ENCODE measurements at places on chromosomes 12 and 14.
A peak's percentile ranks its signal among the peaks of the same experiment; 100 is the strongest.

- no peak for DNase-seq
These were observed 6.8 kb upstream of the SIVA1 start for GRCh38 chr14:104746071-104746545.

- DNase-seq = no peak
These were observed 248.6 kb downstream of the ZFP36L1 start for GRCh38 chr14:68544081-68544892.

DNA sequence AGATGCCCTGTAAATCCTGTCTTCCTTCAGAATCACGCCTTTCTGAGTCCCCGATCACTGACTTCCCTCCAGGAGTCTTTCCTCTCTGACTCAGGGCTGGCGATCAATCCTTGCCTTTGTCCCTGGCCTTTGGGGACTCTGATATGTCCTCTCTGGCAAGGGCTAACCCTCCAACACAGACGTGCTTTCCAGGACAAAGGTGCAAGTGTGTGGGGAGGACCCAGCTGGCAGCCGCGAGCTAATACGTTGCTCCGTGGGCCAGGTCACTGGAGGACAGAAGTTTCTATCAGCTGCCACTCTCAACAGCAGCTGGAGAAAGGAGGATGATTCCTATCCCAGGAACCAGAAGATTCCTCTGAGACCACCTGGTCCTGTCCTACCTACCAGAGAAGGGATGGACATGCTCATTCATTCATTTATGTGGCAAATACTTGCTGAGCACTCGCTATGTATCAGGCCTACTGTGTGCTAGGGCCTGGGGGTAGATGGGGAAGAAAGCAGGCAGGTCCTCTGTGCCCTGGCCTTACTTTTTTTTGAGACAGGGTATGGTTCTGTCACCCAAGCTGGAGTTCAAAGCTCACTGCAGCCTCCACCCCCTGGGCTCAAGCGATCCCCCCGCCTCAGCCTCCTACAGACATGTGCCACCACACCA, 8.5 kb upstream of the SCARB1 start:
- no peak for DNase-seq

GRCh38 chr12:66775871-66776270, 97.0 kb upstream of the GRIP1 start:
- no peak for DNase-seq

- DNase-seq = peak; percentile 72
These were observed 76.2 kb downstream of the PDZRN4 start for GRCh38 chr12:41264281-41264680.

- no peak for DNase-seq
These were observed 7.3 kb upstream of the CS start for GRCh38 chr12:56307221-56307965.

DNA sequence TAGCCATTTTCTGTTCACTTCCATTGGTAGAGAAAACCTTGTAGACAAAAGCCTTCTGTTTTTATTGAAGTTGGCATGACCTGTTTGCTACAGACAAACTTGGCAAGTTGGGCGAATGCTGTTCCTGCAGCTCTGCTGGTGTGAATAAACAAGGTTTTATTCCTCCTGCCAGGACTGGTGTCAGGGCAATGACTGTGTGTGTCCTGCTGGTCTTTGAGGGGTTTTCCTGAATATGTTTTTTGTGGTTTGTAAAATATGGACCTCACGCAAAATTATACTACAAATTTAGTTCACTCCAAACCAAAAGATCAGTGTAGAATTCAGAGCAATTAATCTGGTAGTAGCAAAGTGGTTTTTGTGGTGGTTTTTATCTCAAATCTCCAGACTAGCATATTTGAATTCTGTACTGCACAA, 140.8 kb downstream of the ERC1 start:
- no peak for DNase-seq

- DNase-seq = peak; percentile 94
These were observed 44.1 kb downstream of the SMIM41 start for GRCh38 chr12:52123487-52124186.

- DNase-seq = no peak
These were observed 136.5 kb downstream of the HMGA2 start for GRCh38 chr12:65960820-65961189.

- no peak for DNase-seq
These were observed 83.2 kb downstream of the ALG10 start for GRCh38 chr12:34105392-34105933.

GRCh38 chr14:93984070-93984469, 7.7 kb upstream of the ASB2 start:
- no peak for DNase-seq

GRCh38 chr12:52498946-52499345, 5.9 kb upstream of the KRT6A start:
- no peak for DNase-seq

DNA sequence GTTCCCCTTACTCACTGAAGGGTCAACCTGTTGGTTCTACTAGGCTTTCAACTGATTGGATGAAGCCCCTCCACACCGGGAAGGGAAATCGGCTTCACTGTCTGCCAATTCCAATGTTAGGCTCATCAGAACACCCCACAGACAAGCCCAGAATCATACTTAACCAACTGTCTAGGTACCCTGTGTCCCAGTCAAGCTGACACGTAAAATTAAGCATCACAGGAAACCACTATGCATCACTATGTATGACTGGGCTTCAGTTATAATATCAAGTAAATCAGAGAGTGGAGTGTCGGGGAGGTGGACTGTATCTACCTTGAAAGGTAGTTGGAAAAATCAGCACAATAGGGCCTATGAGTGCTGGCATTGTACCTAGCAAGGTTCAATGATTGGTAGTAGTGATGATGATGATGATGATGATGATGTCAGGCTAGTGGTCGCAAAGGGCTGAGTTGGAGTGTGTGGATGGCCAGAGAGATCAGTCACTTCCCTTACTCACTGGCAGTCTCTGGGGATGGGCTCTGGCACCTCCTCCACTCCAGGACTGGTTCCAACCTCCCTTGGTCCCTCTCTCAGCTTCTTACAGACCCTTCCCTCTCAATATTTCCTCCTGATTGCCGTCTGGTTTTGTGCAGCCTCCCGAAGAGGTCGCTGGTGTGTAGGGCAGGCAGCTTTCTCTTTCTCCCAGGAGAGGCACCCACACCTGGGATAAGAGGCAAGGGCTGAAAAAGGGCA, 3.3 kb upstream of the ATG101 start:
- no peak for DNase-seq

DNA sequence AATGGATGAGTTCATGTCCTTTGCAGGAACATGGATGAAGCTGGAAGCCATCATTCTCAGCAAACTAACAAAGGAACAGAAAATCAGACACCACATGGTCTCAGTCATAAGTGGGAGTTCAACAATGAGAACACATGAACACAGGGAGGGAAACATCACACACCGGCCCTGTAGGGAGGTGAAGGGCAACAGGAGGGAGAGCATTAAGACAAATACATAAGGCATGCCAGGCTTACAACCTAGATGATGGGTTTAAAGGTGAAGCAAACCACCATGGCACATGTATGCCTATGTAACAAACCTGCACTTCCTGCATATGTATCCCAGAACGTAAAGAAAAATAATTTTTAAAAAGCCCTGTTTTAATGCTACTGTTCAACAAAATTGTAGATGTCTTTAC, 914.2 kb upstream of the ATXN7L3B start:
- no peak for DNase-seq

DNA sequence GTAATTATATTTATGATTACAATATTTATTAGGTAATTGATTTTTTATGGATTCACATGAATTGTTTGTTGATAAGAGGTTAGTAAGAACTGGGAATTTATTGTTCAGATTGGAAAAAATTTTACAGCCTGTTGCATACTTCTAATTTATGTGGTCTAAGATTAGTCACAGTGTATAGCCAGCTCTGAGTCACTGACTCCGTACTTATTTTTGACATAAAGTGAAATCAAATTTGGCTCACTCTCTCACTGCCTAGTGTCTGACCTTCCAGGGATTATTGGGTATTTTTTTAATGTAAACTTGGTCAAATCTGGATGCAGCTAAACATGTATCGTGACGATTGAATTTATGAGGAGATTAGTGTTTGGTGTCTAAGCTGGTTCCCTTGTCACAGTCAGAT, 109.3 kb downstream of the PTPRQ start:
- no peak for DNase-seq

GRCh38 chr12:117087808-117088207, 11.4 kb downstream of the TESC start:
- no peak for DNase-seq

GRCh38 chr12:122035292-122035691, 13.6 kb downstream of the BCL7A start:
- no peak for DNase-seq

- no peak for DNase-seq
These were observed 122.6 kb upstream of the PLXNC1 start for GRCh38 chr12:94025756-94026155.

- DNase-seq = peak; percentile 82
These were observed 19.4 kb upstream of the PLEKHH1 start for GRCh38 chr14:67513631-67514108.

DNA sequence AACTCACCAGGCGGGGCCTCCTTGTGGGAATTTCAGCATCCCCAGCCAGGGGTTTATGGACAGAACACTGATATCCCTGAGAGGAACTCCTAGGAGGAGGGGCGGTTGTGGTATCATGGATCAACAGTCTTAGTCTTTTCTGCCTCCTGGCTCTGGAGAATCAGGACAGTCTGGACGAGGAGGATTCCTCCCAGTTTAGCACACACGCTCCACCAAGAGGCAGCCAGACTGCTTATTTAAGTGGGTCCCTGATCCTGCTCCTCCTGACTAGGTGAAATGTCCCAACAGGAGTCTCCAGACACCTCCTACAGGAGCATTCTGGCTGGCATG, 10.4 kb upstream of the ZNF705A start:
- DNase-seq = peak; percentile 14

- DNase-seq = no peak
These were observed 391.8 kb upstream of the PRICKLE1 start for GRCh38 chr12:42981379-42981778.

DNA sequence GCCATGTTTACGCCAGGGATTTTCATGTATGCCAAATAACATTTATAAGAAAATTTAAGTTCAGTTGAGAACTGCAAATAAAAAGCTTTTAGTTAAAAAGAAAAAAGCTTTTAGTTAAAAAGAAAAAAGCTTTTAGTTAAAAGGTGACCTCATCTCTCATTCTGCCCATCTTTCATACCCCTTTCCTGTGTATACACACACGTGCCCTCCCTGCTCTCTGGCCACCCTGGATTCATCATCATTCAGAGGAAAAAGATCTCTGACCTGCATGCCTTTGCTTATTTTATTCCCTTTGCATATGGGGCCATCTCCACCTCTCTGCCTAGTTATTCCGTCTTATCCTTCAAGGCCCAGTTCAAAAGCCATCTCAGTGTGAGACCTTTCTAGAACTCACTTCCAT, 38.1 kb upstream of the CDK17 start:
- no peak for DNase-seq

- no peak for DNase-seq
These were observed 464.4 kb downstream of the ZFP36L1 start for GRCh38 chr14:68328509-68328908.

- no peak for DNase-seq
These were observed 74.4 kb upstream of the FBRSL1 start for GRCh38 chr12:132415327-132416120.

DNA sequence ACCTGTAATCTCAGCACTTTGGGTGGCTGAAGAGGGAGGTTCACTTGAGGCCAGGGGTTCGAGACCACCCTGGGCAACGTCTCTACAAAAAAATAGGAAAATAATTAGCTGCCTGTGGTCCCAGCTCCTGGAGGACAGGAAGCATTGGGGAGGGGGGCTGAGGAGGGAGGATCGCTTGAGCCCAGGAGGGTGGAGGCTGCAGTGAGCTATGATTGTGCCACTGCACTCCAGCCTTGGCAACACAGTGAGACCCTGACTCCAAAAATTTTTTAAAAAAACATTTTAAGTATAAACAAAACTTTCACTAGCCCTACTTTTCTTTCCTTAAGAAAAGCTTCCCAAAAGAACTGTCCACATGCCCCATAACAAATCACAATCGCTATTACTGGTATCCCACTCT, 1.6 kb downstream of the L2HGDH start:
- no peak for DNase-seq

DNA sequence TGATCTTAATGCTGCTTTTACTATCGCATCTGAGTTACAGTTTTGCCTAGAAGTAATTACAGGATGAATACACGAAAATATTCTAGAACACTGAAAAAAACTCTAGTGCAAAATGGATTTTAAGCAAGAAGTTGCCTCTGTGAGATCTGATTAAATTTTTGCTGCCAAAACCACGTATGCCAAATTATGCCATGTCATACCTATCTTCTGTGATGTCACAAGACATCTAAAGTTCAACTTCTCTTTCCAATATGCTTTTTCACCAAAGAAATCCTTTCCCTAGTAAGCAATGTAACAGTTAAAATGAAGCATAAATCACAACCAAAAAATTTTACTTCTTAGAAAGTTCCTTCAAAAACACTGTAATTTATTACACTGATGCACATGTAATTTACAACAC, 39.6 kb downstream of the HECTD4 start:
- no peak for DNase-seq

GRCh38 chr12:68158432-68158831, 1.1 kb downstream of the IFNG start:
- peak; percentile 82 for DNase-seq

- no peak for DNase-seq
These were observed 192.5 kb downstream of the KCNA5 start for GRCh38 chr12:5236022-5236640.

DNA sequence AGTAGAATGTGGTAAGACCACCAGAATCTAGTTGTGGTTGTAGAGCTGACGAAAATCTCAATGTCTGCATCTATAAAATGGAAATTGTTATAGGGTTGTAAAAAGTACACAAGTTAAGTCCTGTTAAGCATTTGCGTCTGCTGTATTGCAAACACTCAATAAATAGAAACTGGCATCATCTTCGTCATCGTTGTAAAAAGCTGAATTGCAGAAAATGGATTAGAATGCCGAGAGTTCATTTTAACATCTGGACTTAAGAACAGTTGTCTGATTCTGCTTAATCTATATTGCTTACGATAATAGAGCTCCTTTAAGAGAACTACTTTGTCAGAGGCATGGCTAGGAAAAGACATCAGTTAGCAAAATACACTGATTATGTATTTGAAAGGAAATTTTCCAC, 33.2 kb downstream of the KCNMB4 start:
- DNase-seq = no peak

- no peak for DNase-seq
These were observed 140.3 kb upstream of the AEBP2 start for GRCh38 chr12:19298836-19299605.

DNA sequence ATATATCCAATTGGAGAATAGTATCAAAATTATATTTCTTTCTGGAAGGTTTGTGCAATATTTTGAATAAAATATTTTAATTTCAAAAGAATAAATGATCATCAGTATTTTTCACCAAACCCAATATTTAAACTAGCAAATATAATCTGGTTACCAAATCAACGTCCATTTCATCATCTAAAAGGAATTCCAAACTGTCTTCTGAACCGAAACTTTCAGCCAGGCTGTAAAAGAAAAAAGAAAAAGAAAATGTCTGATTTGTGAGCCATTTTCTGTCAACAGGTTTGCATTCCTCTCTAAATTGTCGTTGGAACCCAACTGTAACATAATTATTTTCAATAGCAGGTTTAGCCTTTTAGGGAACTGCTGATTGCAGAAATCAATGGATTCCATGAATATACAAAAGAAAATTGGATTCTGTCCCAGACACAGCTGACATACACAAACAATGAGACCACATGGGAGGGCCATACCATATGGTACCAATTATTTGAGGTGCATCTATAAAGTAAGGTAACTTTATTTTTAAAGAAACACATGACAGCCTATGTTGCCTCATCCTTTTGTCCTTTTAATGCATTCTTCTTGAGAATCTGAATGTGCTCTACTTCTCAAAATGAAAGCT, 22.7 kb downstream of the SNRPF start:
- no peak for DNase-seq

All from Karpas-422 (cell line).